Fibroblast of upper back skin (primary cell): ENCODE measurements at places on chromosomes 12 and 14.
A peak's percentile ranks its signal among the peaks of the same experiment; 100 is the strongest.

GRCh38 chr12:80607361-80608135, 99.9 kb upstream of the MYF6 start:
- no peak for DNase-seq

DNA sequence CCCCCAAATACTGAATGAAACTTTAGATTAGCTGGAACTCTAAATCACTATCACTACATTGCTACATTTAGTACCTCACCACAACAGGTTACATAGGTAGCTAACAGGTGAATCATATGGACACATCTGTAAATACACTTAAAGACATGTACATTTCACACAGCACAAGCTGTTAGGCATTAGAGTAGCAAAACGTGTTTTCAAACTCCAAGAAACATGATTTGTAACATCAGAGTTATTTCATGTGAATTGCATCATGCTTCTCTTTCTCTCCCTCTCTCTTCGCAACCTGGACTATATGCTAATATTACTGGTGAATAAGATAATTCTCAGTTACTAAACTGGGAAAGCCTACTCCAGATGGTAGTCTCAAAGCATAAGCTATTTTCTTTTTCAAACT, 4.3 kb downstream of the SEL1L start:
- peak; percentile 87 for DNase-seq

- DNase-seq: no peak
Measured at GRCh38 chr12:101902641-101903040, 25.3 kb downstream of the DRAM1 start.

DNA sequence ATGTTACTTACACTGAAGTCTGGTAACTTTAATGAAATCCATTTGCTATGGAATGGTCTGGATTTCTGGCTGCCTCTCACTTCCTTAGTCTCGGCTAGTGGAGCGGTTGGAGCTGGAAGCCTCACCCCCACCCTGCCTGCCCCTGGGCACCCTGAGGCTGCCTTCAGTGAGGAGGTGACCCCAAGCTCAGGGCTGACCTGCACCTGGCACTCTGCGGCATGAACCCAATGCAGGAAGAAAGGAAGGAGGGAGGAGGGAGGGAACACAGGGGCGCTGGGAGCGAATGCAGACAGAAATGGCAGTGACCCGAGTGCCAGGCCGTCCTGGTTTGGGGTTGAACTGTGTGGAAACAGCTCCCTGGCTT, 353.1 kb downstream of the TMEM121 start:
- no peak for DNase-seq

- DNase-seq: no peak
Measured at GRCh38 chr14:91477388-91477787, 32.7 kb downstream of the PPP4R3A start.

- DNase-seq: no peak
Measured at GRCh38 chr12:124419292-124420040, 124.6 kb downstream of the RFLNA start.
